NCI-H2029 (cell line): ENCODE measurements at places on chromosomes 2 and 18.

- no peak for DNase-seq
Measured at GRCh38 chr2:210496512-210496911, 20.0 kb upstream of the LANCL1 start.

DNA sequence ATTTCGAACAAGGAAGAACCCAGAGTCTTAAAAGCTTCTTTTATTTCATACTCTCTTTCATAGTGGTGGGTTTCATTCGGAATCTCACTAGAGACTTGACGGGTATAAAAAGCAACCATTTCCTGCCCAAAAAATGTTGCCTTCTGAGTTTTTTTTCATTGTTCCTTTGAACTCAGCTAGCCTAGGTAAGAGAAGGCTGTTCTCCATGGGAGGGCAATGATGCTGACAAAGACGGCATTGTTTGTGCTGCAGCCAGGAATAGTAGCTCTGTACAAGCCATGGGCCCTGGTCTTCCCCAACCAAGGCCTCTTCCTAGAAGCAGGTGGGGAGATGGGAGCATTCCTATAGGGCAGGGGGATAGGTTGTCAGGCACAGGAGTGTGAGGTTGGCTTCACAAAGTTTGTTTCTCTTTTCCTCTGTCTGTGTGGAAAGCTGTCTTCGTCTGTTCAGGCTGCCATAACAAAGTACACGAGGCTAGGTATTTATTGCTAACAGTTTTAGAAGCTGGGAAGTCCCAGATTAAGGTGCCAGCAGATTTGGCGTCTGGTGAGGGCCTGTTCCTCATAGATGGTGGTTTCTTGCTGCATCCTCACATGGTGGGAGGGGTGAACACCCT, 405.1 kb downstream of the NBAS start:
- no peak for DNase-seq

DNA sequence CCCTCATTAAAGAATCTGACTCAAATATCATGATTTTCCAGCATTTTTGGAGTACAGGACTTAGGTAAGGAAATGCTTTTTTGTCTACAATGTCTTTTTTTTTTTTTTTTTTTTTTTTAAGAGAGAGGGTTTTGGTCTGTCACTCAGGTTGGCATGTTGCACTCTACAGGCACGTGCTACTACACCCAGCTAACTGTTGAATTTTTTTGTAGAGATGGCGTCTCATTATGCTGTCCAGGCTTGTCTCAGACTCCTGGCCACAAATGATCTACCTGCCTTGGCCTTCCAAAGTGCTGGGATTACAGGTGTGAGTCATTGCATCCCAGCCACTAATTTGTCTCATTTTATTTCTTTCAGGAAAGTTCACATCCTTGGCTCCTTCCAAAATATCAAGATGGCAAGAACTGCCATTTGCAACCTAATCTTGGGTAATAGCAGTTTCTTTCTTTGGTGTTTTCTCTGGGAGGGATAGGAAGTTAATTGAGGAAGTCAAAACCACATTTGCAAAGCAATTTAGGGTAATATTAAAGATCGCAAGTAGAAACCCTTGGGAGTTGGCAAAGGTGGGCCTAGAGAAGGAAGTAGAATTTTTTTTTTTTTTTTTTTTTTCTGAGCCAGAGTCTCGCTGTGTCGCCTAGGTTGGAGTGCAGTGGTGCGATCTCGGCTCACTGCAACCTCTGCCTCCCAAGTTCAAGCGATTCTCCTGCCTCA, 15.5 kb downstream of the PNO1 start:
- DNase-seq, result no peak

- DNase-seq, result no peak
Measured at GRCh38 chr2:201949181-201949926, 84.3 kb upstream of the FZD7 start.

DNA sequence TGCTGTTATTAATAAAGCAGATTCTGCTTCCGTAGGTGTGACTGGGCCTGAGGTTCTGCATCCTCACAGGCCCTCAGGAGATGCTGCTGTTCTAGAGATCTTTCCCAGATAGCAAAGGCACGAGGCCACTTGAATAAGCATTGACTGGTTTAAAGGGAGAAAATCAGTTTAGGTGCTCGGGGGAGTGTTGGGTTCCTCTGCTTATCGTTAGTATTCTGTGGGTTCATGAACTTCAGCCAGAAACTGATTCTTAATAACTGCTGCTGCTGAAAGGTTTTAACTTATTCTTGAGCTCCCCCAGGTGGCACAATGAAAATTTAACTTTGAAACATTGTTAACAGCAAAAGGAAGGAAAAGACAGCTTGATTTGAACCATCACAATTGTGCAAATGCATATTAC, 56.9 kb downstream of the ITGA6 start:
- DNase-seq, result no peak

GRCh38 chr18:39653221-39653620, 2087.6 kb upstream of the CELF4 start:
- DNase-seq, result no peak

- DNase-seq, result peak; percentile 51
Measured at GRCh38 chr2:25165992-25166875, 2.1 kb downstream of the POMC start.

- no peak for DNase-seq
Measured at GRCh38 chr2:236400594-236401360, 136.6 kb upstream of the ASB18 start.

GRCh38 chr18:44817831-44818473, 137.3 kb downstream of the SETBP1 start:
- no peak for DNase-seq

DNA sequence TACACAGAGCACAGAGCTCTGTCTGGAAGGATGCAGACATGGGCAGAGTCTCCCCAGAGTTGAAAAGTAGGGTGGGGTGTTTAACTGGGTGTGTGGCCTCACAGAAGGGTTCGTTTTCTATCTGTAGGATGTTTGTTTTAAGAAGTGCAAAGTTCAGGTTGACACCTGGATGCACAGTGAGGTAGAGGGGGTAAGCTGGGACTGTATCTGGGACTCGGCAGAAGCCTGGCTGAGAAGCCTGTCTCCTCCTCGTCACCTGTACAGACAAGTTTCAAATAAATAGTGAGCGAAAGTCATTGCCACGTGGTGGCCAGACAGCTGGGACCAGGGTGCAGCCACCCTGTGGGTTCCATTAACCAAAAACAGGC, 145.9 kb downstream of the KLHL29 start:
- no peak for DNase-seq

DNA sequence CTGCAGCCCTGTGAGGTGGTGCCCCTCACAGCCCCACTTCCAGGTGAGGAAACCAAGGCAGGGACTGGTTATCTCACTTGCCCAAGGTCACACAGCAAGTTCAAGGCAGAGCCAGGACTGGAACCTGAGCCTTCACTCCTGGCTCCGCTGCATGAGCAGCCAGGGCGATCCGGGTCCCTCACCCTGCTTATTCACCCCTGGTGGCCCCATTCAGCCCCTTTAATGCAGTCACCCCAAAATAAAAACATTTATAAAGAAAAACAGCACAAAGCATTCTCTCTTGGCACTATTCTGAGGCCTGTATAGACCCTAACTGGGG, 57.3 kb downstream of the POLR1A start:
- DNase-seq, result no peak

- DNase-seq, result no peak
Measured at GRCh38 chr2:53725662-53726061, 41.9 kb upstream of the CHAC2 start.
